ENCODE measurements at places on chromosomes 11 and 22.
A peak's percentile ranks its signal among the peaks of the same experiment; 100 is the strongest.

GRCh38 chr11:12890476-12890875, 118.6 kb upstream of the RASSF10 start:
- DNase-seq = no peak

DNA sequence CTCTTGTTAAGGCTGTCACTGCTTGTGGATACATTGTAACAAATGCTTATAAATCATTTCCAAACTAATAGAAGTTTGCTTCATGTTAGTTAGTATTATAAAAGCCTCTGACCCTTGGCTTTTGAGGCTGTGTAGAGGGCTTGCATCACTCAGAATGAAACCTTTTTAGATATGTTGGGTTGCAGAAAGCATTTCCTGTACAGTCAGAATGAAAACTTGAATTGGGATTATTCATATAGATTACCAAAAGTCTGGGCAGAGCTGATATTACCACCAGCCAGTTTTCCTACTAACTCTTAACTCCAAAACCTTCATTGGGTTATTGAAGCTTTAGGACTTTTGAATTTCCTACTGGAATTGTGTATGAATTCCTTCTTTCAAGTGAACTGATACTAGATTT, 12.0 kb downstream of the KMT2A start:
- DNase-seq = no peak

- no peak for DNase-seq
These were observed 81.8 kb upstream of the KCNQ1OT1 start for GRCh38 chr11:2781408-2782274.

DNA sequence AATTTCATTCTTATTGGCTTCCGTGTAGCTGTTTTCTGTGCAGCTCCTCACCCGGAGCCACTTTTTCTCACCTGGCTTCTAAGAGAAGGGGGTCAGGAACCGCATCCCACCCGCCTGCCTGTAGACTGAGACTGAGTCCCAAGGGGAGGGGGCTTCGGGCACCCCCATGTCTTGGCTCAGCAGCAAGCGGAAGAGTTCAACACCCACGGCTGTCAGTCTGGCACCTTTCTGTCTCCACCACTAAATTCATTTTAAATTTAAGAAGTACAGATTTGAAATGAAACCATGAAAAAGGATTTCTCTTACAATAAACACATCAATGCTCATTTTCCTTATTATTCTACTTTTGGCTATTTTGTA, 66.7 kb downstream of the EFCAB6 start:
- DNase-seq = no peak

- DNase-seq = no peak
These were observed 133.0 kb downstream of the PLEKHA7 start for GRCh38 chr11:16881074-16881709.

- DNase-seq = no peak
These were observed 52.5 kb upstream of the NNMT start for GRCh38 chr11:114243461-114244372.

GRCh38 chr22:26722159-26722558, 64.8 kb downstream of the MIAT start:
- DNase-seq = no peak

DNA sequence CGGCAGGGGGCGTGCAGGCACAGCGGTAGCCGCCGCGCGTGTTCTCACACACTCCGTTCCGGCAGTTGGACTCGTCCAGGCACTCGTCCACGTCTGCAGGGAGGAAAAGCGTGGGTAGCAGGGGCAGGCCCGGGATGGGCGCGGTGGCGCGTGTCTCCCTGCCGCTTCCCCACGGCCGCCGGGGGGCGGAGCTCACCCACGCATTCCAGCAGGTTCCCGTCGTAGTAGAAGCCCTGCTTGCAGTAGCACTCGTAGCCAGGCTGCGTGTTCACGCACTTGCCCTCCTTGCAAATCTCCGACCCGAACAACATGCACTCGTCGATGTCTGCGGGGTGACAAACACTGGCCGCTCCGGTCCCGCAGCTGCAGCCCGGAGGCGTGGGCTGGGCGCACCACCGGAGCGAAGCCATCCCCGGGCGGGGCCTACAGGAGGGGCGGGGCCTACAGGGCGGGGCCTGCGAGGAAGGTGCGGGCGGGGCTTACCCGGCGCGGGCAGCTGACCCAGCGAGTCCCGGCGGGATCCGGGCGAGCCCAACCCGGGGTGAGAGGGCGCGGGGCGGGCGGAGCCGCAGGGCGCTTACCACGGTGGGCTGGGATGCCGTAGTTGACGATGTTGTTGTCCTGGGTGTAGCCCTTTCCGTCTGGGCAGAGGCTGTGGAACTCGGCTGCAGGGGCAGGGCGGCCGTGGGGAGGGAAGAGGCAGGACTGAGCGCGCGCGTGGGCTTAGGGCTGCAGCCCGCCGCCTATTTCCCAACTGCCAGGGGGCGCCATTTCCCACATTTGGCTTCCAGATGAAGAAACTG, 15.6 kb downstream of the SCYL1 start:
- peak; percentile 86 for DNase-seq

GRCh38 chr22:27226666-27227065, 569.3 kb downstream of the MIAT start:
- DNase-seq = no peak

DNA sequence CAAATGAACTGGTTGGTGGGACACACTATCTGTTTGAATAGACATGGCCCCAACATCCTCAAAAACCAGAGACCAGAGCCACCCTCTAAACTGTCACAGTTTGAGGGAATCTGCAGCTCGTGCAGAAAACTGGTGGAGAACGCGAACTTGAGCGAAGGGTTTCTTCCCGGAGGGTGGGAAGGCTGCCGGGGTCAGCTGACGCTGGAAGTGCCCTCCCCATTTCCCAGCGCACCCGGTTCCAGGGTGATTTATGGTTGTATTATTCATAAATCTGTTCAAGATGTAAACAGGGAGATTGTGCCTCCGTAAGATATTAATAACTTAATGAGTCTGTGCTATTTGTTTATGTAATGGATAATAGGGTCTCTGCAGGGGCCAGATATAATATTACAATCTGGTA, 1396.7 kb downstream of the BRD1 start:
- DNase-seq = no peak

DNA sequence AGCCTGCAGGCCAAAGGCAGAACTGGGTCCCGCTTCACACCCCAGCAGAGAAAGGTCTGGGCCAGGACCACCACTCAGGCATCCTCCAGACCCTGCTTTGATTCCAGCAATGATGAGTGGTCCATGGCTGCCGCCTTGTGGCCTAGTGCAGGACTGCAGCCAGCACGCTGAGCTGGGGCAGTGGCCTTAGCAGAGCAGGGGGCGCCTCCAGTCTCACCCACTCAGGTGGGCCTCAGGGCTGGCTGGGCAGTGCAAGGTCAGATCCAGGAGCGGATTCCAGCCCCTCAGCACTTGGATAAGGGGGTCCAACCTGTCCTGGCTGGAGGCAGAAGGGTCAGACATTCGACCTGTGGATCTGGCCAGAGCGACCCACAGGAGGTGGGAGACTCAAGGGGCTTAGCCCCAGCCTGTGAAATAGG, 9.6 kb upstream of the PDE2A start:
- DNase-seq = peak; percentile 46

GRCh38 chr11:96211436-96211835, 131.6 kb downstream of the MAML2 start:
- DNase-seq = no peak
